ENCODE measurements at places on chromosomes 13 and 19.

GRCh38 chr13:55013051-55013450 lies 1984.4 kb downstream of the OLFM4 start:
- no peak for DNase-seq

- no peak for DNase-seq
Observed at GRCh38 chr13:77353995-77354394, 27.1 kb upstream of the MYCBP2 start.

DNA sequence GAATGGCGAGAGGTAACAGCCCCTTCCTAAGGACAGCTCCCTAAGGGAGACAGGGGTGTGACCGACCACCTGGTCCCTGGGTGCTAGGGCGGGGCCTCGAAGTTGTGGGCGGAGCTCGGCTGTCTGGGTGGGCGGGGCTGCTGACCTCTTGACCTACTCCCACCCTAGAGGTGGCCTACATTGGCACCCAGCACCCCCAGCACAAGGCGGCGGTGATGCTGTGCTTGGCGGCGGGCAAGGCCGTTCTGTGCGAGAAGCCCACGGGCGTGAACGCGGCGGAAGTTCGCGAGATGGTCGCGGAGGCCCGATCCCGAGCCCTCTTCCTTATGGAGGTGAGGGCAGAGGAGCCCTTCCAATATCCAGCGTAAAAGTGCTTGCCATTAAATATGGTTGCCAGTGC lies 2.4 kb downstream of the DHDH start:
- DNase-seq: no peak

GRCh38 chr19:12785431-12786031 lies 5.8 kb upstream of the JUNB start:
- peak; percentile 64 for DNase-seq

DNA sequence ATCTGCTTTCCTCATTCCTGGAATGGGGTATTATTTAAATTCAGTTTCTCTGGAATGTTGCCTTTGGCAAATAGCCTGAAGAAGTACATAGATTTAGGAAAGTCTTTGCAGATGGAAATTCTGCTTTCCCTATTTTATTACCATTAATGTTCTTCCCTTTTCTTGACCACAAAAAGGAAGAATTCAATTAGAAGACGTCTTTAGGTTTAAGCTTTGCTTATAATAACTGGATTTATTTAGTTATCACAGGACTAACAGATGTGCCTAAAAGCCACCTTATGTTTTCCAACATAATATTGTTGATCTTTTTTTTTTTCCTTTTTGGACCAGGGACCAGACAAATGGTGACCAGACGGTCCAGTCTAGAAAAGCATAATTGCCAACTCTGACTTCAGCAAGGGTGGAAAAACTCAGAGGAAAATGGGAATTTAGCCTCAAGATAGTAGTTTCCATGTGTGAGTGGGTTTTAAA lies 210.1 kb upstream of the SPRY2 start:
- DNase-seq: no peak

- no peak for DNase-seq
Observed at GRCh38 chr13:27007166-27007565, 164.4 kb downstream of the USP12 start.

GRCh38 chr19:56321989-56322440 lies 7.4 kb upstream of the ZSCAN5A start:
- DNase-seq: peak; percentile 69

All from hematopoietic multipotent progenitor cell treated with erythropoietin and hydrocortisone succinate and interleukin-3 and kit ligand, for 15 days (in vitro differentiated cells).